ENCODE measurements at places on chromosomes 5 and 9.

DNA sequence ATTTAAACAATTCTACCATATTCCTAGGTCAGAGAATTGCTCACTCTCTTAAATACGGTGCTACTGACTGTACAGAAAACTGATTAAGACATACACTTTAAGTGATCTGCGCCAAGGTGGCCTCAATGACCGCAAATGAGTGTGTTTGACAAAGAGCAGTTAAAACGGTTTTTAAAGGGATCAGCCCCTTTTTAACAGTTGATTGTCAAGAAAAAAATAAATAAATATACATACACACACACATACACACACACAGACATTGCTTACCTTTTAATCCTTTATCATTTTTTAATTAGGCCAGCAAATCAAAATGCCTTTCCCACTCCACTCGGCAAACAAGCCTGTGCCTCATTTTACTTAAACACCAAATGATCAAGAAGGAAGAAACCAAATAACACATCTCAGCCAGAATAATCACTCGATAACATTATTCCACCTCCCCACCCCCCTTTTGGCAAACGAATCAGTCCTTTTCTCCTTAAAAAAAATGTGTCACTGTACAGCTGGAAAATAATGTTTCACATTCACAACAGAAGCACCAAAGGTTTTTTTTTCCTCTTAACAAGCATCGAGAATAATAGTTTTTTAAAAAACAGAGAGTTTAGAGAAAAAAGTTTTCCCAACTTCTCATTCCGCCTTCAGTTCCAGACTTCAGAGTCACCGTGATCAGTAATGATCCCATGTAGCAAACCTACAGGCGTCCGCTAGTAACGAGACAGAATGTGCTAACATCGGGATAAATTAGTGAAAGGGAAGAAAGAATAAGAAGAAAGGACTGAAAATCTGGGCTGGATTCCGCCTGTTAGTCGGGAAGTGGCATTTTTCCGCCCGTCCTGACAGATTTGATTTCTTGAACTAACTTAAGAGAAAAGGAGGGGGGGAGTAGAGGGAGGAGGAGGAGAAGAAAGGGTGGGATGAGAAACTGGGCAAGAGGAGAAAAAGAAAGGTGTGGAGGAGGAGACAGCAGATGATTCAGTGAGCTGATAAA lies at the start of gene ZNF608:
Gene ZNF608, minus strand, starts transcription at position 712 of the 988 bp plus-strand sequence. CDS start 1,650 bp downstream, outside the sequence.
- DNase-seq: peak; percentile 20

DNA sequence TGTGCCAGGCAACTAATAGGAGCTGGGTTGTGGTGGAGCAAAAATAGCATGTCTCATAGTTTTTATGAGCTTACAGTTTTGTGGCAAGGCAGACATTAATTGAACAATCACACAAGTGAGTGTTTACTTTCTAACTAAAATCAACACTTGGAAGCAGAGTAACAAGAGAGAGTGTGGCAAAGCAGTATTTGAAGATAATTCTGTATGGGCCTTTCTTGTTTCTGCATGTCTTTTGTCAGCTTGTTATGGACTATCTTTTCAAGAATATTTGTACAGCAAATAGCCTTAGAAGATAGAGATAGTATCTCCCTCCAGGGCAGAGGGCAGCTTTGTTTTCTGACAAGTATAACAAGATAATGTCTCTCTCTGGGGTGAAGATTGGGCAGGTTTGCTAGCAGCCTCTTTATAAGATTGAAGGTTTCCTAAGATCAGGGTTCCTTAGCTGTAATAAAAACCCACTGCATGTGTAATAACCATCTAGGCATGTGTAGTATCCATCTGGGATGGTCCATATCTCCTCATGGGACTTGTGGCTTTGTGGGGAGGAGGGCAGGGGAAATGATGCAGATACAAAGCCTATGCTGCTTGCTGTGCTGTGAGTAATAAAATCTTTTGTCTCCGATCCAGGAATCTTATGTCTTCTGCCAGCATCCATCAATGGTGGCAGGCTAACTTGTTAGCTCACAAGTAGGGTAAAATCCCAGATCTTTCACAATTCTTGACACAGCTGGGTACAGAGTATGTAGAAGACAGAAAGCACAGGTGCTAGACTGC lies 479.9 kb downstream of the KDM4C start:
- no peak for DNase-seq

DNA sequence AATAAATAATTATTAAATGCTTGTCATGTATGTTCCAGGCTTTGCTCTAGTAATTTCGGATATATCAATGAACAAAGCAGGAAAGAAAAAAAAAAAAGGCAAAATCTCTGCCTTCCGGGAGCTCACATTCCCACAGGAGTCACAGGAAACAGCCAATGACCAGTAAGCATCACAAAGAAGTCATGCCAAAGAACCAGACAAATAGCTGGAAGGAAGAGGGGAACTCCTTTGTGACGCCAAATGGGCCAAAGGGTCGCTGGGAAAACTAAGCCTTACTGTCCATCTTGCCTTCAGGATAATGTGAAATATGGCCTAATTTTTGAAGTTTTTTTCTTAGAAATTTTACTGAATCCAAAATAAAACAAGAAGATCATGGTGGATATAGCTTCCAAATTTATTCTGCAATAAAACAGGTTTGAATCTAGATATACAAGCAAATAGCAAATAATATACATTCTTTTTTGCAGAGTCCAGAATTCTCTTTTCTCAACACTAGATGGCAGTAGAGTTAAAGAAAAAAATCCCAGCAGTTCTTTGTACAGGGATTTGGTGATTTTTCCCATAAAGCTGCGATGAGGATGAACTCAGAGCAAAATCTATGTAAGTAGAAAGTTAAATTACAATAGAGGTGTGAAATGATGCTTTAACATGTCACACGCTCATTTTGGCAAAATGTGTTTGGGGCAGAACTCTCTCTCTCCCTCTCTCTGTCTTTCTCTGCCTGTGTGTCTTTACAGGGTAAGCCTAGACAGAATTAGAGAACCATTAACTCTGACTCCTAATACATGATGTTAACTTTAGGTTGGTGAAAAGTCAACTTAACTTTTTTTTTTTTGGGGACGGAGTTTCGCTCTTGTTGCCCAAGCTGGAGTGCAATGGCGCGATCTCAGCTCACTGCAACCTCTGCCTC lies 60.0 kb upstream of the TUT7 start:
- peak; percentile 4 for DNase-seq

DNA sequence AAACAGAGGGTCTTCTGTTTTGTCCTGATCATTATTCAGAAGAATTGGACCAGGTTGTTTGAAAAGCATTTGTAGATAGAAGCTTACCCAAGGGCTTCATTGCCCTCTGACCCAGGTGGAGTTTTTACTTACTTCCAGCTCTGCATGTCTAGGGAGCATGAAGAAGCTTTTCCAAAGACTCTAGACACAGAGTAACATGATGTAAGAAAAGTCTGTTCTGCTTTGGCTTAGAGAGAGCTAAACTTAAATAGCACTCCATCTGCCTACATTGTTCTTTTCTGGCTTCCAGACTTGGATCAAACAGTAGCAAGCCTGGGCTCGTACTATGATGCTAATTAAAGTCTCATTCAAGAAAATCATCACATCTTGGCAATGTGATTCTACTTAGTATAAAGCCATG lies 112.1 kb downstream of the SNCAIP start:
- no peak for DNase-seq

DNA sequence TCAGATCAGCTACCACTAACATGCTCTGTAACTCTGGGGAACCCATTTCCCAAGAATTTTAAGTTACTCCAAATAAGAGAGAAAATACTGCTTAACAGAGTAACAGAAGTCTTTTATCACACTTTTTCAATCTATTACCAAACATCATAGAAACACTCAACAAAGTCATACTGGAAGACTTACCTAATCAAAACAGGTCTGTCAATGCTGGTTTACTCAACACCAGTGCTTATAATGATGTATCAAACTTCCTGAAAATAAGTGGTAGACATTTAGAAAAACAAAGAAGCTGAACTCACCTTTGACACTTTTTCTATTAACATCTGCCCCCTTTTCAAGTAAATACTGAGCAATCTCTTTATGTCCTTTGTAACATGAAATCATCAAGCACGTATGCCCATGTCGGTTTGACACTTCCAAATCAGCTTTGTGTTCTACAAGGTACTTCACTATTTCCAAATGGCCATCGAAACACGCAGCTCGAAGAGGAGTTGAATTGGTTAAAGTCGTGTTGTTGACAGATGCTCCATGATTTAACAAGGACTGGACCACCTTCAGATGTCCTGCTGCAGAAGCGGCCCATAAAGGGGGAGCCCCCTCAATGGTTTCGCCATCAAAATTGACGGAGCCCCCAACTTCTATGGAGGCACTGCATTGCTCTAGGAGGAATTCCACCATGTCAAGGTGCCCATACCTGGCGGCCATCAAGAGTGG lies 1.8 kb downstream of the FEM1C start:
- no peak for DNase-seq

- peak; percentile 15 for DNase-seq
Measured at GRCh38 chr9:10268531-10269485, 344.0 kb downstream of the PTPRD start.

GRCh38 chr5:1173485-1174070 lies 27.8 kb upstream of the SLC6A19 start:
- no peak for DNase-seq

GRCh38 chr9:101460965-101461364 lies 25.4 kb upstream of the ALDOB start:
- no peak for DNase-seq
